H1 (cell line): ENCODE measurements at places on chromosomes 4 and X.

- no peaks in the 10 kb centered on the region for H3K36me3 ChIP-seq
- no peak for DNase-seq
- no peaks in the 10 kb centered on the region for H3K4me1 ChIP-seq
- H3K27ac ChIP-seq: no peak overlapping the region
Measured at GRCh38 chrX:74450803-74451449, 29.6 kb downstream of the SLC16A2 start.

DNA sequence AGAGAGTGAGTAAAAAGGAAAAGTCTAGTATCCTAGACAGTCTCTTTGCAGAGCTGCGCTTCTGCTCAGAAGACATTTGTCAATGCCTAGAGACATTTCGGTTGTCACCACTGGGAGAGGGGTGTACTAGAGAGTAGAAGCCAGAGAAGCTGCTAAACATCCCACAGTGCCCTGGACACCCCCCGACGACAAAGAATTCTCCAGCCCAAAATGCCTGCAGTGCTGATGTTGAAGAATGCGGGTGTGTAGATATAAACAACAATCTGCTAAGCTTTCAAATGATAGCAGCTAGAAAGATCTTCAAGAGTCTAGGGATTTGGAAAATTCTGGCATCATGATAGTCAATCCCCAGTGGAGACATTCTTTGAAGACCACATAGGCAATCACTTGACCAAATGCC is 90.1 kb downstream of the PALLD start:
- no peak overlapping the region for H3K4me3 ChIP-seq
- H3K27me3 ChIP-seq: no peaks in the 10 kb centered on the region
- DNase-seq: no peak
- no peaks in the 10 kb centered on the region for H3K36me3 ChIP-seq
- H3K27ac ChIP-seq: no peak overlapping the region

DNA sequence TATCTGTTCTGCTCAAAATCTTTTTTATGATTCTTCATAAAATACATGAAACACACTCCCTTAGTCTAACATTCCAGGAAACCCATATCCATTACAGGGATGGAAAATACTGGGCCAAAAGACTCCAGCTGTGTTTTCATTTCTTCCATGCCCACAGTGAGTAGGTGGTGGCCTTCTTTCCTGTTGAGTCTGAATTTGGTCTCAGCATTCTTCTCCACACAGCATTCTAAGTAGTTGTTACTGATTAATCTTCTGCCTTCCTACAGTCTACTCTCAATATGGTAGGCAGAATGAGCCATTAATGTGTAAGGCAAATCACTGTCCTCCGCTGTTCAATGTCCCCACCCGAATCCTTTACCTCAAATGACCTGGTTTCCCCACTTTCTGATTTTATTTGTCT is 370.6 kb upstream of the RPS6KA3 start:
- H3K4me1 ChIP-seq: no peaks in the 10 kb centered on the region
- no peaks in the 10 kb centered on the region for H3K27me3 ChIP-seq
- no peak for DNase-seq
- no peak overlapping the region for H3K4me3 ChIP-seq
- H3K27ac ChIP-seq: no peak overlapping the region
- no peaks in the 10 kb centered on the region for H3K36me3 ChIP-seq

- no peaks in the 10 kb centered on the region; the same call in 1 of the 2 replicates for H3K36me3 ChIP-seq
- DNase-seq: no peak
- H3K27me3 ChIP-seq: no peaks in the 10 kb centered on the region
- H3K4me1 ChIP-seq: peaks cover 4% of the 10 kb centered on the region; the same call in 1 of the 2 replicates
Measured at GRCh38 chr4:40058121-40058520, 1.5 kb downstream of the N4BP2 start.

DNA sequence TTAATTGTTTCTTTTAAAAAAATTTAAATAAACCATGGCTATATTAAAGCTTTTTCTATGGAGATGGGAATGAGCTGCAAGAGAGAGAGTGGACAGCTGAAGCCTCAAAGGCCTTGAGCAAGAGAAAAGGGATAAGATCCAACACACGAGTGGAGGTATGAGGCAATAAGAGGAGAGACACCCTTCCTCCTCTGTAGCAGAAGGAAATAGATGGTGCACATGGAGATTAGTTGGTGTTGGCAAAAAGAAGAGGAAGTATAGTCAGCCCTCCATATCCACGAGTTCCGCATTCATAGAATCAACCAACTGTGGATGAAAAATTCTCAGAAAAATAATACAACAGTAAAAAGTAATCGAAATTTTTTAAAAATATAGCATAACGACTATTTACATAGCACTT is 3.2 kb downstream of the CXorf38 start:
- no peaks in the 10 kb centered on the region for H3K36me3 ChIP-seq
- DNase-seq: no peak
- H3K4me3 ChIP-seq: no peak overlapping the region
- H3K27me3 ChIP-seq: no peaks in the 10 kb centered on the region
- no peak overlapping the region for H3K27ac ChIP-seq

GRCh38 chr4:188214861-188215260 is 75.6 kb downstream of the TRIML1 start:
- no peaks in the 10 kb centered on the region for H3K4me1 ChIP-seq
- H3K27ac ChIP-seq: no peak overlapping the region
- DNase-seq: no peak
- H3K4me3 ChIP-seq: no peak overlapping the region
- no peaks in the 10 kb centered on the region for H3K36me3 ChIP-seq

- no peaks in the 10 kb centered on the region for H3K36me3 ChIP-seq
- no peak for DNase-seq
- no peak overlapping the region for H3K27ac ChIP-seq
- no peak overlapping the region for H3K4me3 ChIP-seq
Measured at GRCh38 chrX:55867708-55868107, 150.2 kb downstream of the RRAGB start.

DNA sequence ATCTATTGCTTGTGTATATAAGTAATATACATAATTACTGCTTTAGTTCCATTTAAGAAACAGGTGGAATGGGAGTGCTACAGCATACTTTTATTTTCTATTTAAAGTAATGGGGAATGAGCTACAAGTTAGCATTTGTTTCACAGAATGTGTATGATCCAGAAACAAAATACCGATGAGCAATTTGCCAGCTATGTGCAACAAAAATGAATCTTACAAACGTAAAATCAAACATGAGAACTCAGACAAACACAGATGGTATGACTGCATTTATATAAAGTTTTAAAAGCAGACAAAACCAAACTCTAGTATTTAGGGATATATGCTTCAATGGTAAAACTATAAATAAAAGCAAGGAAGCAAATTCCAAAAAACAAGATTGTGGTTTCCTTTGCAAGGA is 141.7 kb downstream of the PAPSS1 start:
- H3K27ac ChIP-seq: no peak overlapping the region
- H3K4me1 ChIP-seq: no peaks in the 10 kb centered on the region
- no peak for DNase-seq
- no peaks in the 10 kb centered on the region for H3K27me3 ChIP-seq
- no peaks in the 10 kb centered on the region for H3K36me3 ChIP-seq

DNA sequence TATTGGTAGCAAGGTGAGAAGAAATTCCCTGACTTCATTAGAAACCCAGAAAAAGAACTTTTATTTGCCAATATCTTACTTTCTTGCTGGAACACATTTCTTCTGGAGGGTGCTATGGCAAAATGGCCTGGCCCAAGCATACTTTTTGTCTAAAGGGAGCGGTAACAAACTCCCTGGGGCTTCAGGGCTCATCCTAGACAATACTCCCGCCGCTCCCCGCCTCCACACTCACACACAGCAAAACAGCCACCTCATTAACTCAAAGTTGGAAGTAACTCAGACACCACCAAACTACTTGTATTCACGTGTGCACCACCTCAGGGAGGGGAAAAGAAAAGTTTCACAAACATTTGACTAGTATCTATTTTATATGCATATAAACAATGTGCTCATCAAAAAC is 75.7 kb downstream of the IGSF1 start:
- no peaks in the 10 kb centered on the region for H3K27me3 ChIP-seq
- H3K4me1 ChIP-seq: no peaks in the 10 kb centered on the region
- H3K27ac ChIP-seq: no peak overlapping the region
- DNase-seq: no peak
- no peak overlapping the region for H3K4me3 ChIP-seq

- H3K4me1 ChIP-seq: peaks cover 9% of the 10 kb centered on the region; the same call in 1 of the 2 replicates
- no peak within 1 kb of the TSS for H3K27ac ChIP-seq
- peak within 1 kb of the TSS; percentile 80 for H3K4me3 ChIP-seq
Measured at GRCh38 chr4:61200187-61200915, at the start of gene ADGRL3. ADGRL3 (plus strand) TSS chr4:61200326.

DNA sequence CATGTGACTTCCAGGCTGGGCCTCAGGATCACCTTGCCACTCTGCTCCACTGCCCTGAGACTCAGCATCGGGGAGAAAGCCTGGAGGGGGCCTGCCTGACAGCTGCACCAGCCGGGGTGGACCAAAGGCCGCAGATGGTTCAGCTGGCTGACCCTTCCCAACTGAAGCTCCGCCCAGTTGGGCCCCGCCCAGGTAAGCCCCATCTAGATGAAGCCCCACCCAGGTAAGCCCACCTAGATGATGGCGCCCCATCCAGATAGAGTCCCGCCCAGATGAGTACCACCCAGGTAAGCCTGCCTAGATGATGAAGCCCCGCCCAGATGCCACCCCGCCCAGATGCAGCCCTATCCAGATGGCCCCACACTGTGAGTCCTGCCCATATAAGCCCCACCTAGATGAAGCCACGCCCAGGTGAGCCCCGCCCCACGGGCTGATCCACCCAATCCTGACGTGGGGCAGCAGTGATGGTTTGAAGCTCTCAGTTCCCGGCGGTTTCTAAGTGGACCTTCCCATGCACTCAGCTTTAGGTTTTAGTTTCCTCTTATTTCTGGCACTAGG is 10.0 kb downstream of the ZFYVE28 start:
- H3K27me3 ChIP-seq: no peaks in the 10 kb centered on the region
- H3K4me1 ChIP-seq: peaks cover 14% of the 10 kb centered on the region
- no peak for DNase-seq
- no peaks in the 10 kb centered on the region for H3K36me3 ChIP-seq

DNA sequence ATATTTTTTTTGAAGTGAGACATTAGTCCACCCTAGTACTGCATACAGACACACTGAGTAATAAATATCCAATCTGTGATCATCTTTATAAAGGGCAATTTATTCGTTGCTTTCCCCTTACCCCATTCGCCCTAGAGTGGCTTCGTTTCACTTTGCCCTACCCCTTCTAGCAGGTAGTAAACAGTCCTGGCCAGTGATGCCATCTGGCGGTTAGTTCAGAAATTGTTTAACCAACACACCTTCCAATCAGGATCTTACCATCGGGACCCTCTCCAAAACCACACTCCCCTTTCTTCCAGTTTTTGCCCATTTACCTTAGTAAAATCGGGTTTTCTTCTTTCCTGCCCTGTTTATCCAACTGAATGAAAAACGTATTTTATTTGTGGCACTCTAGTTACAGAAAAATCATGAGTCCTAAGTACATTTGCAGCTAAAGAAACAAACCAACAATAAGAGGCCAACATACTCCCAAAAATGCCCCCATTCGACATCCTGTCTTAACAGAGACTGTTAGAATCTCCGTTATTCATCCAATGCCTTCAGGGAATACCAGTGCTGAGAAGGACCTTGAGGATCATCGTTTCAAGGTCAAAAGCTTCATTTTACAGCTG is 2.2 kb downstream of the PPA2 start:
- H3K36me3 ChIP-seq: no peaks in the 10 kb centered on the region
- peak; percentile 27 for DNase-seq

- DNase-seq: no peak
- H3K36me3 ChIP-seq: no peaks in the 10 kb centered on the region
Measured at GRCh38 chr4:139521754-139522401, 34.1 kb downstream of the SETD7 start.

- H3K27ac ChIP-seq: no peak overlapping the region
- no peak for DNase-seq
- H3K4me3 ChIP-seq: no peak overlapping the region
- no peaks in the 10 kb centered on the region for H3K4me1 ChIP-seq
- H3K27me3 ChIP-seq: no peaks in the 10 kb centered on the region
Measured at GRCh38 chrX:63917296-63917695, 132.3 kb upstream of the ARHGEF9 start.

DNA sequence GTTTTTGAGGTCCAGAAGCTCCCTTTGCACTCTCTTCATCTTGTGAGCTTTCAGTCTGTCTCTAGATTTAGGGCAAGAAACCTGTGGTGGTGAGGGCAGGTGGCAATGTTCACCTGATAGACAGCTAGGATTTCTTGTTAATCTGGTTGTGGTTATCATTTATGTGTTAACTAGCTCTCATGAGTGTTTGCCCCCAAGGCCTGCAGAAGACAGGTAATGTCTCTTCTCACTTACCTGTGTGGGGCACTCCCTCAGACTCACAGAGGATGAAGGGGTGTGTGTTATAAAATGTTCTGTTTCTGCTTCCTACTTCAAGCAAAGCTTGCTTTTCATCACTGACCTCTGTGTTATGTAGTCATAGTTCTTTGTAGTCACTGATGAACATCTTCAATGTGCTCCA is 17.8 kb downstream of the EGF start:
- H3K4me3 ChIP-seq: no peak overlapping the region
- no peaks in the 10 kb centered on the region for H3K27me3 ChIP-seq
- no peaks in the 10 kb centered on the region for H3K36me3 ChIP-seq
- no peaks in the 10 kb centered on the region; the same call in 1 of the 2 replicates for H3K4me1 ChIP-seq
- no peak for DNase-seq

DNA sequence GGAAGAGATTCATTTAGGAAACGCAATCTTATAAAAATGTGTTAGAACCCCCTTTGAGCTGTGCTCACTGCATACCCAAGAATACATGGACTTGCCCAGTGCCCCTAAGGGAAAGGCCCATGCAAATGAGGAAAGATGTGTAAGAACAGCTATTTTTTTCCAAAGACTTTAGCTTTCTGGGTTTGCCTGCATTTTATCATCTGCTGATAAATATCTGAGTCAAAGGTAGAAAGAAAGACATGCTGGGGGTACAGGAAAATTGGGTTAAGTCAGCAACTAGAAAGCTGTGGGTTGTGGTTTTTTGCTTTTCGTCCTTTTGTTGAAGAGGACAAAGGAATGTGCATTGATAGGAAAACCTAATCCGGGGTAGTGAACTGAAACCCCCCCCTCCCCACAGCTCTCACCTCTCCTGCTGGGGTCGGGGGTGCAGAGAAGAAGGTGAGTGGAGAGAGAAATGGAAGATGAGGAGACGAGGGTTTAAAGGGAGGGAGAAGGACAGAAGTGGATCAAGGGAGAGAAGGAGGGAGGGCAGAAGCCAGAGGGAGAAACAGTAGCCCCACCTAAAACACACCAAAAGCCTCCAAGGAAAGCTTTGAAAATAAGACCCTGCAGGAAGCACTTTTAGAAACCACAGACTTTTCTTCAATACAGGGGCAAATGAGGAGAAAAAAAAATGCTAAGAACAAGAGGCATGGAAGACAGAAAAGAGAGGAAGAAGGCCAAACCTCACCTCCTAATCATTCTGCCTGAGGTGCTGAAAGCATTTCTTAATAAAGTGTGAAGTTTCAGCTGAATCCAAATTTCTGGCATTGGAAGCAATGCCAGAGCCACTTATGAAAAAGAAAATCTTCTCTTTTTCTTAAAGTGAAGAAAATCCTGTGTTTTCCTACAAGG is 49.3 kb downstream of the KDR start:
- no peak for DNase-seq
- H3K36me3 ChIP-seq: peaks cover 15% of the 10 kb centered on the region; the same call in 1 of the 2 replicates
- H3K4me1 ChIP-seq: no peaks in the 10 kb centered on the region
- H3K27me3 ChIP-seq: no peaks in the 10 kb centered on the region
- H3K27ac ChIP-seq: no peak overlapping the region
